ENCODE measurements at places on chromosomes 16 and 17. TPM values are rescaled to one million over a fixed set of nuclear protein-coding genes. Genes with fewer than 3 reads are reported as not detected.
A peak's percentile ranks its signal among the peaks of the same experiment; 100 is the strongest.

- no peak for DNase-seq
Measured at GRCh38 chr17:75086496-75087181, 1.1 kb upstream of the SLC16A5 start.

ADGRG3 gene
- 3.9 TPM for total RNA-seq

KCTD19 gene
- 5.1 TPM for total RNA-seq

GRCh38 chr17:81484195-81484979, 28.2 kb downstream of the ACTG1 start:
- DNase-seq, result peak; percentile 89

GRCh38 chr16:57358086-57358420, 530 bp upstream of the CCL22 start:
- DNase-seq, result no peak

- peak; percentile 27 for DNase-seq
Measured at GRCh38 chr17:73045724-73046123, 46.8 kb downstream of the SLC39A11 start.

DNA sequence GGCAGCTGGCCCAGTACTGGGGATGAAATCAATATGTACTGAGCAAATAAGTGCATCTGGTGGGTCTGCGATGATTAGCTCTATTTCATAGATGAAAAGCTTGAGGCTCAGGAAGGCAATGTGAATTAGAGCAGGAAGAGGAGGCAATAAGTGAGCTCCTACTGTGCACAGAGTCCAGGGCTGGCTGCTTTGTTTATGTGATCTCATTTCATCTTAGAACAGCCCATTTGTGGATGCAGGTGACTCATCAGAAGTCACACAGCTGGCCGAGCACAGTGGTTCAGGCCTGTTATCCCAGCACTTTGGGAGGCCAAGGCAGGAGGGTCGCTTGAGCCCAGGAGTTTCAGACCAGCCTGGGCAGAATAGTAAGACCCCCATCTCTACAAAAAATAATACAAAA, 7.1 kb downstream of the TMEM114 start:
- DNase-seq, result no peak

DNA sequence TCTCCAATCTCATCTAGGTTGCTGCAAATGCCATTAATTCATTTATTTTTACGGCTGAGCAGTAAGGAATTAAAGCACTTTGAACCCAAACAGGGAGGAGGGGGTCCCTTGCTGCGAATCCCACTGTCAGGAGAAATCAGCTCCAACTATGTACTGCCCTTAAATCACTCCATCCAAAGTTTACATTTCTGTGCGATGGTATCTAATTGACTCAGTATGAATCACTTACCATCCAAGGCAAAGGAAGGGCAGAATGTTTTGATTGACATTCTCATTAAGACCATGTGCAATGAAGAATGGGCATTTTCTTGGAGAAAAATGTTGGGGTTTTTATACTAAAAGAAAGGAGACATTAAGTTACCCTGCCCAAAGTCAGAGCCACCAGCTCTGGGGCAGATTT, 47.7 kb upstream of the XYLT1 start:
- DNase-seq, result no peak

KRT32 gene
- total RNA-seq, result not detected

TNK1 gene
- total RNA-seq, result 5.4 TPM

GNG13 gene
- not detected for total RNA-seq

GRCh38 chr16:87570572-87570937, 31.8 kb upstream of the JPH3 start:
- DNase-seq, result no peak

- DNase-seq, result no peak
Measured at GRCh38 chr17:28170771-28171170, 128.3 kb downstream of the NLK start.

- peak; percentile 94 for DNase-seq
Measured at GRCh38 chr16:15672514-15673167, 22.6 kb downstream of the NDE1 start.

CHAD gene
- total RNA-seq, result 0.37 TPM

GRCh38 chr17:17305281-17305801, 2.2 kb downstream of the NT5M start:
- DNase-seq, result peak; percentile 29

DNA sequence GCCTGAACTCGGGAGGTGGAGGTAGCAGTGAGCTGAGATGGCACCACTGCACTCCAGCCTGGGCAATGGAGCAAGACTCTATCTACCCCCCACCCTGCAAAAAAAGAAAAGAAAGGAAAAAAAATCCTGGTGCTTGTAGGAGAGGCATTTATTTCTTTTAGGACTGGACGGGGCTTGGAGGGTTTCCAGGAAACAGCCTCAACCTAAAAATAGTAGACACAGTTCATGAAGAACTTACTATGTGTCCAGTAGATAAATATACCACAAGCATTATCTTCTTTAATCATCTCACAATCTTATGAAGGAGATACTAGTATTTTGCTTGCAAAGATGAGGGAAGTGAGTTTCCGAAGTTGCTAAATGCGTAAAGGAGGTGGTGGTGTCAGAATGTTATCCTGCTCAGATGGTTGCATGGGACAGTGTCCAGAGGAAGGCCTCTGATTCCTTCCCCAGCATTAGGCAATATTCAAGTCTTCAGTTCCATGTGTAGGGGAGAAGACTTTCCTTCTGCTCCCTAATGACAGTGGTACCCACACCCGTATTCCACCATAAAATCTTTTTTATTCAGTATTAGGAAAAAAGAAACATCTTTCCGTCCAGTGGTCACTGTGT, 263.2 kb downstream of the WWOX start:
- peak; percentile 41 for DNase-seq

GRCh38 chr16:64159976-64160375, 961.9 kb downstream of the CDH11 start:
- DNase-seq, result peak; percentile 51

GRCh38 chr16:76670125-76670857, 393.1 kb downstream of the CNTNAP4 start:
- no peak for DNase-seq

- DNase-seq, result no peak
Measured at GRCh38 chr17:73932216-73932749, 271.2 kb upstream of the RPL38 start.

DNA sequence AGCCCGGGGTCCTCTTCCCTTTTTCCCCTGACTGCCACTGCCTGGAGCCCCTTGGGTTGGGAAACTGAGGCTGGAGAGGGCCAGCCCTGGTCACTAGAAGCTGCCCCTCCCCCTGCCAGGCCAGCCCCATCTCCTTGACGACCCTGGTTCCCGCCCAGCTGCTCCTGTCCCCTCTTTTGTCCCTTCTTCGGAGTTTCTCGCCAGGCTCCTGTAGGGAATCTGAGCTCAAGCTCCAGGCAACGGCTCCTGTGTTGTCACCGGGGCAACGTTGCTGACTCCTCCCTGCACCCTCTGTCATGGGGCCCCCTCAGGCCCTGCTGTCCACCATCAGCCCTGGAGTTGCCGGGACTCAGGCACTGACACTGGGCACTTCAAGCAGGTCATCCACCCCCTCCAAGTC, 5.7 kb downstream of the LLGL1 start:
- no peak for DNase-seq

GRCh38 chr16:78659668-78660217, 560.3 kb downstream of the WWOX start:
- DNase-seq, result no peak

- no peak for DNase-seq
Measured at GRCh38 chr16:23500212-23500861, 10.0 kb downstream of the GGA2 start.

KRTAP29-1 gene
- not detected for total RNA-seq

DNA sequence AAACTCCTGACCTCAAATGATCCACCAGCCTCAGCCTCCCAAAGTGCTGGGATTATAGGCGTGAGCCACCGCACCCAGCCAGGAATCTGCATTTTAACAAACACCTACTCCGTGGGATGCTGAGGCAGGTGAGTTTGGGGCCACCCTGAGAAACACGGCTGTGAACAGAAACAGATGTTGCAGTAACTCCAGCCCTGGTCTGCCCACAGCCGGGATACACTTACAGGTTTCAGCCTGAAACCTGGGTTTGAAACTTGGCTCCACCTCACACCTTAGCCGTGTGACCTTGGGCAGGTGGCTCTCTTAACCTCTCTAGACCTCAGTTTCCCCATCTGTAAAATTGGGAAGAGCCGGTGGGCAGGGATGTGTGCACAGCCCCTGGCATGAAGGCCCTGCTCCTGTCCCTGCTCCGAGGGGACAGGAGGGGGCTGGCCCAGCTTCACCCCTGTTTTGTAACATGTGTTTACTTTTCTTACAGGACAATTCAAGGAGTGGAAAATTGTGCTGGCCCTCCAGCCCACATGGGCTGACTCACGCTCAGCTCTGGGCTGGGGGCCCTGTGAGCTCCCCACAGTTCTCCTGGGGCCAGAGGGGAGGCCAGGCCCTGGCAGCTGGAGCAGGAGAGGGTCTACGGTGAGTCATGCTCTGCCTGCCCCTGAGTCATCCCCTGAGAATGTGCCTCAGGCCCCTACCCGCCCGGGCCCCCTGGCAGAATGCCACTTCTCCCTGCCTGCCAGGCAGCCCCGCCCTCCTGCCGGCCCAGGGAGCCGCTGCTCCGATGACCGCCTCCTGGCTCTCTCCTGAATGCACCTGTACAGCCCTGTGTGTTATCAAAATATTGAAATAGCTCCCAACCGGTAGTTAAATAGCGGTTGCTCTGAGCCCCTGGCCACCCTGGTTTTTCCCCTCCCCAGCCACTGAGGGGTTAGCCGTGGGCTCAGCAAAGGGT, 7.7 kb upstream of the PPL start:
- peak; percentile 80 for DNase-seq

DNA sequence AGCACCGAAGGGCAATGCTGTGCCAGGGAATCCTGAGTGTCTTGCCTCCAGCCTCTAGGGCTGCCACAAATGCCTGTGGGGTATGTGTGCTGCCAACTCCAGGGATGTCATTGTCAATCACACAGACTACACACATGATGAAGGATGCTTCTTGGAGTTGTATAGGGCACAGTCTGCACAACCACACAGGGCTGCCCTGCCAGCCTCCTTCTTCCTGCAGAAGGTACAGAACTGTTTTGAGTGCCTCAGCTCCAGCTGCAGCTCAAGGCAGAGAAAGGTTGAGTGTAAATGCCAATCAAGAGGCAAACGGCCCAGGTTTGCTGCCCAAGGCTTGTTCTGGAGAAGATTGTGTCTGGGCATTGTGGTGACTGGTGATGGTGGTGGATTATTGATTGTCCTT, 15.6 kb downstream of the SCNN1B start:
- DNase-seq, result no peak

GRCh38 chr16:84553873-84554399, 49.5 kb upstream of the MEAK7 start:
- DNase-seq, result no peak

AIPL1 gene
- total RNA-seq, result not detected

GRCh38 chr16:58495521-58496331, 4.2 kb upstream of the NDRG4 start:
- no peak for DNase-seq

DNA sequence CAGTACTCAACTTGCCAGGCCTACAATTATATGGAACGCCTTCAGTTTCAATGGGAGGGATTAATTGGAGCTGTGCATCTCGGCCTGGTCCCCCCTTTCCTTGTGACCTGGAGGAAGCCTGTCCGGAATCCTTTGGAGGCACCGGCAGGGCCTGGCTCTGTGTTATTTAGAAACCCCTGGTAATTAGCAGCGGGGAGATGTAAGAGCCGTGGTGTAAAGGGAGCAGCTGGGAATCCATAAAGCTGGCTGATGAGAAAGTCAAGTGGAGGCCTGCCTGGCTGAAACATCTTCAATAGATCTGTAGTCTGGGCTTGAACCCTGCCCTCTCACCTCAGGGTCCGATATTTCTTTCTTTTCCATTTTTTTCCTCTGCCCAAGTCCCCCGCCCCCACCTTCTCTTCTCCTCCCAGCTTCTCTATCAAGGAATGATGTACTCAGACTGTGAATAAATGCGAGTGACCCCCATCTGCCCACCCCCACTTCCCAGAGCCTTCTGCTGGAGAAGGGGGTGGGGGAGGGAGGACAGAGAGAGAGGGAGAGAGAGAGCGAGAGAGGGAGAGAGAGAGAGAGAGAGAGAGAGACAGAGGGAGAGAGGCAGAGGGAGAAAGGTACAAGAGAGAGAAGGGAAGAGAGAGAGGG, 495.5 kb upstream of the ZFHX3 start:
- DNase-seq, result no peak

GRCh38 chr17:79006794-79007503, 2.6 kb downstream of the CANT1 start:
- DNase-seq, result no peak

CEP112 gene
- 32.9 TPM for total RNA-seq

- DNase-seq, result peak; percentile 95
Measured at GRCh38 chr17:36544307-36545076, at the start of gene GGNBP2. GGNBP2 (plus strand) TSS chr17:36544919; CDS start chr17:36545725, 806 bp downstream.

XYLT1 gene
- 11.5 TPM for total RNA-seq

DNA sequence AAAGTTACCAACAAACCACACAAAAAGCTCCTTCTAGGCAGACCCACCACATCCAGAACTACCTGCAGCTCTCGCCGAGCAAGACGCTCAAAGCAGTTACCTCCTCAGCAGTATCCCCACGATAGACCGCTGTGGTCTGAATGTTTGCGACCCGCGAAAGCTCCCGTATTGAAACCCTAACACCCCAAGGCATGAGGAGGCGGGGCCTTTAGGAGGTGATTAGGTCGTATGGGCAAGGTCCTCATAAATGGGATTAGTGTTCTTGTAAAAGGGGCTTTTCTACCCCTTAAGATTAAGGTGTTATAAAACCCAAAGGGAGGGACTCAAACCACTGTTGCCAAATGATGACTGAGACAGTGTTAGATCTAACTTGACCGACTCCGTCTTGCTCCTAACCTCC, 19.0 kb upstream of the RPH3AL start:
- no peak for DNase-seq

SYT17 gene
- 10.0 TPM for total RNA-seq

GRCh38 chr17:56158344-56158743, 5.1 kb downstream of the ANKFN1 start:
- DNase-seq, result no peak

GRCh38 chr17:11538366-11538765, 59.9 kb upstream of the DNAH9 start:
- DNase-seq, result no peak

GRCh38 chr17:49191409-49191916, 18.9 kb downstream of the GNGT2 start:
- no peak for DNase-seq

DNA sequence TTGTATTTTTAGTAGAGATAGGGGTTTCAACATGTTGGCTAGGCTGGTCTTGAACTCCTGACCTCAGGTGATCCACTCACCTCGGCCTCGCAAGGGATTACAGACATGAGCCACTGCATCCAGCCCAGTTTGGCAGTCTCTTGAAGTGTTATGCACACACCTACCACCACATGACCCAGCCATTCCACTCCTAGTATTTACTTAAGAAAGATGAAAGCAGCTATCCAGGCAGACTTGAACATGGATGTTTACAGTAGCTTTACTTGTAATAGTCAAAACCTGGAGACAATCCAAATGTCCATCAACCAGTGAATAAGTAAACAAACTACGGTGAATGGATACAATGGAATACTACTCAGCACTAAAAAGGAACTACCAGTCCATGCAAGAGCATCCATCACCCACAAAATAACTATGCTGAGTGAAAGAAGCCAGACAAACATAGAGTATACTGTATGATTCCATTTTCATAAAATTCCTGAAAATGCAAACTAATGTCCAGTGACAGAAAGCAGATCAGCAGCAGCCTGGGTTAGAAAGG, 37.8 kb upstream of the RASD1 start:
- DNase-seq, result peak; percentile 55

GRCh38 chr17:54426296-54426886, 474.3 kb upstream of the TOM1L1 start:
- peak; percentile 17 for DNase-seq

GRCh38 chr16:12763517-12763916, 40.2 kb downstream of the CPPED1 start:
- no peak for DNase-seq

GRCh38 chr16:69827524-69827923, 65.4 kb downstream of the WWP2 start:
- DNase-seq, result no peak

GRCh38 chr17:51407576-51407975, 147.2 kb downstream of the UTP18 start:
- DNase-seq, result no peak

Measured in lung (tissue), 17 donors.